ENCODE measurements at places on chromosomes 1 and 21.
A peak's percentile ranks its signal among the peaks of the same experiment; 100 is the strongest.

DNA sequence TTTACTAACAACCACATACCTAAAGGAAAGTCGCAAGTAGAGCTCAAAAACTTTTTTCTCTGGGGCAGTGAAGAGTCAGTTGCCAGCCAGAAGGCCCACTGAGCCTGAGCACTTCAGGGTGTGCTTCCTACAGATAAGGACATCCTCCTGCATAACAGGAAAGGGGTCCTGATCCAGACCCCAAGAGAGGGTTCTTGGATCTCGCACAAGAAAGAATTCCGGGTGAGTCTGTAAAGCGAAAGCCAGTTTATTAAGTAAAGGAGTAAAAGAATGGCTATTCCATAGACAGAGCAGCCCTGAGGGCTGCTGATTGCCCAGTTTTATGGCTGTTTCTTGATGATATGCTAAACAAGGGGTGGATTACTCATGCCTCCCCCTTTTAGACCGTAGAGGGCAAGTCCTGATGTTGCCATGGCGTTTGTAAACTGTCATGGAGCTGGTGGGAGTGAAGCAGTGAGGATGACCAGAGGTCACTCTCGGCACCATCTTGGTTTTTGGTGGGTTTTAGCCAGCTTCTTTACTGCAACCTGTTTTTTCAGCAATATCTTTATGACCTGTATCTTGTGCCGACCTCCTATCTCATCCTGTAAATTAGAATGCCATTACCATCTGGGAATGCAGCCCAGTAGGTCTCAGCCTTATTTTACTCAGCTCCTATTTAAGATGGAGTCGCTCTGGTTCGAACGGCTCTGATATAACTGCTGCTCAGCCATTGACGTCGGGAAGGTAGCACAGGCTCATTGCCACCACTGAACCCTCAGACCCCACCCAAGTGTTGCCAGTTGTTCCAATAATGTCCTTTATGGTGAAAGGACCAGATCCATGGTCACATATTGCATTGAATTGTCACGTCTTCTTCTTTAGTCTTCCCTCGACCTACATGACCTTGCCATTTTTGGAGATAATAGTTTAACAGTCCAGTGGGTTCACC, 96.6 kb upstream of the ERRFI1 start:
- H3K27me3 ChIP-seq = no peaks in the 10 kb centered on the region
- H3K27ac ChIP-seq = peak overlapping the region; percentile 98
- peaks cover 20% of the 10 kb centered on the region for H3K36me3 ChIP-seq
- H3K4me1 ChIP-seq = peaks cover 46% of the 10 kb centered on the region

GRCh38 chr1:223631473-223631872, 34.0 kb downstream of the CAPN8 start:
- H3K27ac ChIP-seq = no peak overlapping the region
- no peaks in the 10 kb centered on the region for H3K27me3 ChIP-seq
- H3K4me3 ChIP-seq = no peak overlapping the region
- no peak for DNase-seq
- H3K4me1 ChIP-seq = no peaks in the 10 kb centered on the region
- no peaks in the 10 kb centered on the region for H3K36me3 ChIP-seq

- no peaks in the 10 kb centered on the region for H3K4me1 ChIP-seq
- H3K27ac ChIP-seq = no peak overlapping the region
- no peak for DNase-seq
- no peak overlapping the region for H3K4me3 ChIP-seq
- no peaks in the 10 kb centered on the region for H3K36me3 ChIP-seq
- H3K27me3 ChIP-seq = no peaks in the 10 kb centered on the region
These were observed 15.4 kb upstream of the WASF2 start for GRCh38 chr1:27505420-27505680.

DNA sequence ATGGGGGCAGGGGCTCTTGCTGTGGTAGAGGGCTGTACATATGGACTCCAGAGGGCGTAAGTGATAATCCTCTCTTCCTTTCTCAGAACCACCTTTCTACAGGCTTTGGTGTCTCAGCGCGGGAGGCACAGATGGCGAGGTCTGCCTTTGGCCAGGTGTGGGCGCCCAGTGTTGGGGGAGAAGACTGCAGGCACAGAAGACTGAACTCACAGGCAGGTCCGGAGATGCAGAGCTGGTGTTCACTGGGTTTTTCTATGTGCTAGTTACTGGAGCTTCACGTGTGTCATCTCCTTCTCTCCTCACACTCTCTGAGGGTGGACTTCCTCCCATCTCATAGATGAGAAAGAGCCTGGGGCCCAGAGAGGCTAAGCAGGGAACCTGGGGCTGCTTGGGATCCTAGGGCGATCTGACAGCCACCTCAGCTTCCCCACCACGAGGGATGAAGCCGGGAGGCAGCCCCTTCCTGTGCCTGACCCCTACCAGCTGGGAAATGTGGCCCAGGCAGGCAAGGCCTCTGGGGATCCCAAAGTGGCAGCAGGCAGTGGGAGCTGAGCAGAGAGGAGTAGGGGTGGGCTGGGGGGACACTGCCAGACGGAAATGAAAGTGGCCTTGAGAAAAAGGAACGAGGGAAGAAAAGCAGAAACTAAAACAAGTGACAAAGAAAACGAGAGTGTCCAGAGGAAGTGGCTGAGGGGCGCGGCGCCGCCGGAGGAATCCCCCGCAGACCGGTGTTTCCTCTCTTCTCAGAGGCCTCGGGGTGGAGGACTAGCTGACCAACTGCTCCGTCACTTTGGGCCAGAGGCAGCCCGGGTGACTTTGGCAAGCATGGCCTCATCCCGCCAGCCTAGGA, 191.6 kb downstream of the HIVEP3 start:
- DNase-seq = no peak
- no peaks in the 10 kb centered on the region for H3K4me1 ChIP-seq
- H3K27me3 ChIP-seq = peaks cover 26% of the 10 kb centered on the region
- no peak overlapping the region for H3K4me3 ChIP-seq

GRCh38 chr1:97920276-97920831, 480 bp downstream of the DPYD start:
- no peaks in the 10 kb centered on the region for H3K27me3 ChIP-seq
- H3K4me1 ChIP-seq = peaks cover 20% of the 10 kb centered on the region
- DNase-seq = no peak

- peaks cover 7% of the 10 kb centered on the region for H3K4me1 ChIP-seq
- H3K36me3 ChIP-seq = peaks cover 8% of the 10 kb centered on the region
- H3K27ac ChIP-seq = no peak overlapping the region
- no peaks in the 10 kb centered on the region for H3K27me3 ChIP-seq
These were observed 13.7 kb downstream of the CELF3 start for GRCh38 chr1:151702936-151703335.

DNA sequence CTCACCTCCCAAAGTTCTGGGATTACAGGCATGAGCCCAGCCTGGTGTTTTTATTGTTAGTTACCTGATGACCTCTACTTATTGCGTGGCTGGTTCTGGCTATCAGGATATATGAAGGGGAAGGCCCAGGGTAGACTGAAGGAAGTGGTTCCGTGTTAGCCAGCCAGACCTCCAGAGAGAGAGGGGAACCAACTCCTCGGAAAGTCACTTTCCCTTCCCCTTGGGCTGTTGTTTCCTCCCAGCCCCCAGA, 2.5 kb upstream of the RCSD1 start:
- peaks cover 8% of the 10 kb centered on the region for H3K4me1 ChIP-seq
- no peak overlapping the region for H3K27ac ChIP-seq
- H3K4me3 ChIP-seq = no peak overlapping the region
- H3K36me3 ChIP-seq = no peaks in the 10 kb centered on the region
- DNase-seq = no peak

DNA sequence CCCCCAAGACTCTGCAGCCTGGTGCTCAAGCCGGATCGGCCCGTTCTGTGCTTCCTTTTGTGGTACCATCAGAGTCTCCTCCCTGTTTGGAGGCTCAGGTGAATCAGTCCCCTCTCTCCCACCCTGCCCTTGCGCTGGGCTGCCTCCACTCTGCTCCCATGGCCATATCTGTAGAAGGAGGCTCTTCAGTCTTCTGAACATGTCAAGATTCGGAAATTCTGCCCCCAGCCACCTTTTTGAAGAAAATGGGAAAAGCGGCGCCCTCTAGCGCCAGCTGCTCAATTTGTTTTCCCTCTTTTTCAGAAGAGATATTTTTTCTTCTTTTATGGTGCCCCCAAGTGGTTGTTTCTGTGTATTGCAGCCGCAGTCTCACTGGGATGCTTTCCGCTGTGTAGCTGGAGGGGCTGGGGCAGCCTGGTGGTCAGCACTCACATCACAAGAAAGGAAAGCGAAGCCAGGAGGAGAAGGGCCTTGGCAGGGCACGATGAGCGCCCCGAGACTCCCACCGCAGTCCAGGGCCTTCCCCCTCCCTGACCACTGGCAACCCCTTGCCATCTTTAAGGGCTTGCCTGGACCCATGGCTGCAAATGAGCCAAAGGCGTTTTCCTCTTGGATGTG, 58.4 kb upstream of the CACNA1E start:
- H3K4me3 ChIP-seq = peak overlapping the region; percentile 31
- H3K27ac ChIP-seq = no peak overlapping the region
- no peaks in the 10 kb centered on the region for H3K36me3 ChIP-seq
- no peaks in the 10 kb centered on the region for H3K27me3 ChIP-seq

DNA sequence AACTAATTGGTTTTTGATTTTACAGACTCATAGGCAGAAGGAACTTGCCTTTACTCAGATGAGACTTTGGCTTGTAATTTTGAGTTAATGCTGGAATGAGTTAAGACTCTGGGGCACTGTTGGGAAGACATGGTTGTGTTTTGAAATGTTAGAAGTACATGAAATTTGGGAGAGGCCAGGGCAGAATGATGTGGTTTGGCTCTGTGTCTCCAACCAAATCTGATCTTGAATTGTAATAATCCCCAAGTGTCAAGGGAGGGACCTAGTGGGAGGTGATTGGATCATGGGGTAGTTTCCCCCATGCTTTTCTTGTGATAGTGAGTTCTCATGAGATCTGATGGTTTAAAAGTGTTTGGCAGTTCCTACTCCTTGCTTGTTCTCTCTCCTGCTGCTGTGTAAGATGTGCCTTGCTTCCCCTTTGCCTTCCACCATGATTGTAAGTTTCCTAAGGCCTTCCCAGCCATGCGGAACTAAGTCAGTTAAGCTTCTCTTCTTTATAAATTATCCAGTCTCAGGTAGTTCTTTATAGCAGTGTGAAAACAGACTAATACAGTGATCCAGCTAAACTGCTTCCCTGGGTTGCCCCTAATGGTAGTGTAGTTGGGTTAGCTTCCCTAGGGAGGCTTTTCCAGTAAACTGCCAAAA, 10.2 kb downstream of the CPT2 start:
- no peak for DNase-seq
- H3K4me3 ChIP-seq = no peak overlapping the region
- H3K27ac ChIP-seq = no peak overlapping the region
- peaks cover 42% of the 10 kb centered on the region for H3K36me3 ChIP-seq

- H3K27me3 ChIP-seq = peaks cover 5% of the 10 kb centered on the region
- H3K4me3 ChIP-seq = no peak overlapping the region
- no peak overlapping the region for H3K27ac ChIP-seq
- DNase-seq = no peak
These were observed 346.4 kb downstream of the CHRM3 start for GRCh38 chr1:239732770-239733169.

DNA sequence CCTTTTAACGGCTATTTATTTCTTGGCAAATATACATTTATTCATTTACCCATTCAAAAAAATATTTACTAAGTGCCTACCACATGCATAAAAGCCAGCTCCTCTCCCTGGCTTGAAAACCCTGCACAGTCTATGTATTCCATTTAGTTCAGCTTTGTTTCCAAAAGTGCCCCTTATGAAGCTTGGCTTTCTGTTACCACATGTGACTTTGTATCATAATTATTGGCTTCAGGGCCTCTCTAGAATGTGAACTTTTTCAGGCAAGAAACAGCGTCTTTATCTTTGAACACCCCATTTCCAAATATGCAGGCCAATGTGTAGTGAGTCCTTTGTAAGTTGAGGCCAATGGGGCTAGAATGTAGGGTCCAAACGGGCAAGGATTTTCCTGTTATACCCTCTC, 69.4 kb downstream of the CACHD1 start:
- no peak overlapping the region for H3K27ac ChIP-seq
- H3K27me3 ChIP-seq = no peaks in the 10 kb centered on the region
- no peaks in the 10 kb centered on the region for H3K4me1 ChIP-seq
- no peak for DNase-seq
- H3K36me3 ChIP-seq = no peaks in the 10 kb centered on the region

- H3K27me3 ChIP-seq = no peaks in the 10 kb centered on the region
- H3K36me3 ChIP-seq = peaks cover 24% of the 10 kb centered on the region
- peaks cover 22% of the 10 kb centered on the region for H3K4me1 ChIP-seq
These were observed 3.6 kb downstream of the NIBAN1 start for GRCh38 chr1:184970691-184971161.

Data from Calu3 (cell line).